ENCODE measurements at places on chromosomes 2 and 18. TPM values are rescaled to one million over a fixed set of nuclear protein-coding genes. Genes with fewer than 3 reads are reported as not detected.

GRCh38 chr2:62036761-62037250, 131.3 kb downstream of the COMMD1 start:
- no peak for DNase-seq

ST6GAL2 gene
- total RNA-seq, result 10.9 TPM

GRCh38 chr2:172819943-172820342, 84.3 kb downstream of the RAPGEF4 start:
- DNase-seq, result no peak

LRP1B gene
- total RNA-seq, result 0.71 TPM

DNA sequence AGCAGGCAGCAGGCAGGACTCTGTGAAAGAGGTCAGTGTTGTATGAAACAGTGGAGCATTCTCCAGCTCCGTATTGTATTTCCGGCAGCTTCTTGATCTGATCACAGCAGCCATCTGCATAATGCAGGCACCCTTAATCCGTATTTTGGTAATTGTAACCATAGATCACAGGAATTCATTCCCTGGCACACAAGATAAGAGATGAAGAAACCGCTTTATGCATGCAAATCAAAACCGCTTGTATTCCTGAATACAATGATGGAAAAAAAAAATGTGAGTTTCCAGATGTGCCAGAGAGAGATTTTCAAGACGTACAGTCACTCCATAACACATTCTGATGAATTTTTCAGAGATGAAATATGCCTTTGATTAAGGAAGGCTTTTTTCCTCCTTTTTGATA, 221.3 kb downstream of the ACKR3 start:
- no peak for DNase-seq

- no peak for DNase-seq
Observed at GRCh38 chr2:202529389-202529788, 105.4 kb upstream of the FAM117B start.

MSTN gene
- total RNA-seq, result 0.42 TPM

GRCh38 chr18:63079114-63079513, 240.5 kb downstream of the BCL2 start:
- DNase-seq, result no peak

DNA sequence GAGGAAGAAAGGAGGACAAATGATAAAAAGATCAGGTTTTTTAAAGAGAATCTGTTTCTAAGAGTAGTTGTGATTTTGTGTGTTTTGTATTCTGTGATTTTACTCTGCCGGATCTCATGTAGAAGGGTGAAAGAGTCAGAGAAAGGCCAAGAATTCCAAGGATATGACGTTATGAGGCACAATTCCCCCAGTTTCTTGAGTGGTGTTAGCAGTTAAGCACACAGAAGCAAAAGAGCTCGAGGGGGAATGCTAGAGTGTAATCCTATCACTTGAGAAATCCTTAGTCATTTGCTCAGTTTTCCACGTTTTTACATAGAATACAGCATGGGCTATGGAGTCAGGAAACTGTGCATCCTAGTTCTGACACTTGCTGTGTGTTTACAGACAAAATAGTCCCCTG, 34.8 kb downstream of the METTL4 start:
- no peak for DNase-seq

DNA sequence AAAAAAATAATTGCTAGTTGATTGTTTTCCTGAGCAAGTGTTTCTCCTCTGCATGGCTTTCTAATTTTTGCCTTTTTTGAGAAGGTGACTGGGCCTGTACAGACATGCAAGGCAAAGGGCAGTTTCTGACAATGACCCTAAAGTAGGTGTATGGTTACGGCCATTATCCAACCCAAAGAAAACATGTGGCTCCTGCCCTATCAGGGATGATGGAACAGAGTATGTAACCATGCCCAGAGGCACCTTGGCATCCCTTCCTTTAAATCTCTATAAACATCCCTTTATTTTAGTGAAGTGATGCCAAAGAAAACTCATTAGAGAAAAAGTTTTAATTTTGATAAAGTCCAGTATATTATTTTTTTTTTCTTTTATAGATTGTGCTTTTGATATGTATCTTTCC, 217.5 kb downstream of the LPIN1 start:
- no peak for DNase-seq

GRCh38 chr2:98911376-98912154, 24.5 kb downstream of the CRACDL start:
- peak; percentile 83 for DNase-seq

SERPINB12 gene
- total RNA-seq, result not detected

GRCh38 chr2:66957677-66958076, 439.5 kb upstream of the ETAA1 start:
- no peak for DNase-seq

All from esophagus muscularis mucosa (tissue), 4 donors.